NCI-H82 (cell line): ENCODE measurements at places on chromosomes 3 and 15.

DNA sequence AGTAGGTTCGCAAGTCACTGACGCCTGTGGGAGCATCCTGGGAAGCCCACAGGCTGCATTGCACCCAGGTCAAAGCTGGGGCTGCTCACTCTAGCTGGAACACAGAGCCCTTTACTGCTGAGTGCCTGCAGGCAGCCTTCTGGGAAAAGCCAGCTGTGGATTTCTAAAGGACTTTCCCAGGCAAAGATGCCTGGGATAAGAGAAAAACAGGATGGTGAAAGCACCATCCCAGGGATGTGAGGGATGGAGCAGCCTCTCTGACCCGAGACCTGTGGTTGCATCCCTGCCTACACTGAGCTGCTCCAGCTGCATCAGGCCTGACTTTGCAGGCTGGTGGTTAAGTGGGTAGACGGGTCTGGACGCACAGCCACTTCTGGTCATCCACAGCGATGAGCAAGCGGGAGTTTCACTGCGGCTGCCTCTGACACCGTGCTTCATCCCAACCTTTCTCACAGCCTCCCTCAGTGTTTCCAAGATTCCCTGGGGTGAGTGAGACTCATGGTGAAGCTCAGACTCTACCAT, 52.5 kb upstream of the AMOTL2 start:
- no peak for DNase-seq

- DNase-seq, result peak; percentile 73
These were observed 1.3 kb downstream of the TNK2 start for GRCh38 chr3:195906865-195907683.

GRCh38 chr3:101484805-101485620, 28.0 kb downstream of the SENP7 start:
- DNase-seq, result no peak

GRCh38 chr3:98645039-98645438, 51.6 kb upstream of the CPOX start:
- DNase-seq, result no peak

- DNase-seq, result no peak
These were observed 228.9 kb upstream of the PRICKLE2 start for GRCh38 chr3:64454179-64454578.

DNA sequence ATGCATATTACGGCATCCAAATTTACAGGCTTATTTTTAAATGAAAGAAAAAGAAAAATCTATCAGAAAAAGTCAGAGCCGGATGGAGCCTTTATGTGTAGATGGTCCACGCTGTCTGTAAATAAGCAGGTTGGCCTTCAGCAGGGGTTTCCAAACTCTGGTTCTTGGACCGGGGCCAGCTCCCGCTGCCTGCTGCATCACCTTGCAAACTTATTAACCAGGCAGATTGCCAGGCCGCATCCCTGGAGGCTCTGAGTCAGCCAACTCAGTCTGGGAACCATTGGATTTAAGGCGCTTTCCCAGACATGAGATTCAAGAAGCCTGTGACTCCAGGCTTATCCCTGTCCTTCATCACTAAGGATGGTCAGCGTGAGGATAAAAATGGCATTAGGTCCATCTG, 212.4 kb downstream of the OPA1 start:
- DNase-seq, result peak; percentile 93

GRCh38 chr3:50660386-50660785, 14.3 kb upstream of the DOCK3 start:
- DNase-seq, result no peak

GRCh38 chr3:53498806-53499641, 4.6 kb downstream of the CACNA1D start:
- no peak for DNase-seq

GRCh38 chr3:101676216-101676764, 642 bp downstream of the ZBTB11 start:
- DNase-seq, result no peak

DNA sequence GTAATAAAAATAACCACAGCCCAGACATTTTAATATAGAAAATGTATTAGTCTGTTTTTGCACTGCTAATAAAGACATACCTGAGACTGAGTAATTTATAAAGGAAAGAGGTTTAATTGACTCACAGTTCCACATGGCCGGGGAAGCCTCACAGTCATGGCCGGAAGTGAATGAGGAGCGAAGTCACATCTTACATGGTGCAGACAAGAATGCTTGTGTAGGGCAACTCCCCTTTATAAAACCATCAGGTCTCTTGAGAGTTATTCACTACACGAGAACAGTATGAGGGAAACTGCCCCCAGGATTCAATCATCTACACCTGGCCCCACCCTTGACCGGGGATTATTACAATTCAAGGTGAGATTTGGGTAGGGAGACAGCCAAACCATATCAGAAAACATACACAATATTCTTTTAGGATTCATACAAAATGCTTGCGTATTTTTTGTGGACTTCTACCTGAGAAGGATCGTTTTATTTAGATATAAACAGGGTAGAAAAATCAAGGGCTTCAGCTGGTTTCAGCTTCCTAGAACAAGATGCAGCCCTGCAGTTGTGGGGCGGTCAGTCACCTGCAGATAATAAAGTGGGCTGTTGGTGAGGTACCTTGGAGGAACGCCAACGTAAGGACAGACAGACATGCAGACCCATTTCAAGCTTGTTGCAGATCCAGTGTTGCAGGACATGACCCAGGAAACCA, 101.9 kb downstream of the TNIK start:
- DNase-seq, result no peak

DNA sequence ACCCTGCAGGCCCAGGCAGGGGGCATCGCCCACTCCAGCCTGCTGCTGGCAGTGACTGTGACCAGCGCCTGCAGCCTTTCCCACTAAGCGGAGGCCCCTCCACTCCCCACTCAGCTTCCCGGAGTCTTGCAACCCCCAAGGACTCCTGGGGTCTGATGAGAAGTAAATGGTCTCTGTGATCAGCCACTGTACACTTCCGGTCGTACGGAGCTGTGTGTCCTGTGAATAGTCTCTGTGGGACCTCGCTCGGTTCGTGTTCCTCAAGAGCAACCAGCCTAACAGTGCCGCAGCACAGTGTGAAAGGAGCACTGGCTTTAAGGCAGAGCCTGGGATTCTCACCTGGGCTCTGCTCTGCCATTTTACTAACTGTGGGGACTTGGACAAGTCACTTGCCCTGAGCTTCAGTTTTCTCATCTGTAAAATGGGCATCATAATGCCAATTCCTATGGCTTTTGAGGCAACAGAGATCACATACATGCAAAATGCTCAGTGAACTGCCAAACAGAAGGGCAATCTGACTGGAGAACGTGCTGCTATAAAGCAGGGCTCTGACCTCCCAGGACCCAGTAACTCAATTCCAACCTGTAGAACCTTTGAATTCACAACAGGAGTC, 26.7 kb downstream of the TMEM43 start:
- DNase-seq, result no peak

DNA sequence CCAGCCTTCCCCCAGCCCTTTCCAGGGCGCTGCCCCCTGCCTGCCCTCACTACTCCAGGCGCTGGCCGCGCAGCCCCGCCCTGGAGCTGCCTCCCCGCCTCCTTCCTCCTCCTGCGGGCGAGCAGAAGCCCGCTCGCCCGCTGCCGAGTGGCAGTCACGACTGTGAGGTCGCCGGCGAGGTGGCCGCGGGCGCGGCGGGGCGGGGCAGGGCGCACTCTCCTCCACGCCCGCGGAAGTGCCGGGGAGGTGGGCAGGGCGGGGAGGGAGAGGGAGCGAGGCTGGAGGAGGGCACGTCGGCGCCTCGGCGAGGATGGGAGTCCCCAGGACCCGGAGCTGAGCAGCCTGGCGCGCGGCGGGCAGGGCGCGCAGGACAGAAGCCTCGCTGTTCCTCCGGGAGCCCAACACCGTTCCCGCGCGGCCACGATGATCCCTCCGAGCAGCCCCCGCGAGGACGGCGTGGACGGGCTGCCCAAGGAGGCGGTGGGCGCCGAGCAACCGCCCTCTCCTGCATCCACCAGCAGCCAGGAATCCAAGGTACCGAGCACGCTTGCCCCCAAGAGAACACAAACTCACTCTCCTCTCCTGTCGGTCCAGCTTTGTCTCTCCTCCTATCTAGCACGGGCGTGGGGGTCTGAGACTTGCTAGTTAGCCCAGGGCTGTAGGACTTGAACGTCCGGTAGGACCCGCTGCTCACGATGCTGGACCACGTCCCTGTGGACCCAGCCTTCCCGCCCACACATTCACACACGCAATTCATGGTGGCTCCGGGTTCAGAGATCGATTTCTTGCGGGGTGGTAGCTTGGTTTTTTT, at the start of gene STAC:
TSS of gene STAC (plus strand) at position 284 of the 811 bp plus-strand sequence. CDS start at position 424, 140 bp downstream.
- DNase-seq, result peak; percentile 81

- no peak for DNase-seq
These were observed 187.5 kb upstream of the CNTN3 start for GRCh38 chr3:74801924-74802323.

GRCh38 chr3:20083253-20083652, 43.0 kb downstream of the KAT2B start:
- DNase-seq, result no peak

- no peak for DNase-seq
These were observed 163.3 kb downstream of the PLCH1 start for GRCh38 chr3:155581579-155581978.

- DNase-seq, result no peak
These were observed 76.9 kb downstream of the PIK3R4 start for GRCh38 chr3:130669740-130670139.

DNA sequence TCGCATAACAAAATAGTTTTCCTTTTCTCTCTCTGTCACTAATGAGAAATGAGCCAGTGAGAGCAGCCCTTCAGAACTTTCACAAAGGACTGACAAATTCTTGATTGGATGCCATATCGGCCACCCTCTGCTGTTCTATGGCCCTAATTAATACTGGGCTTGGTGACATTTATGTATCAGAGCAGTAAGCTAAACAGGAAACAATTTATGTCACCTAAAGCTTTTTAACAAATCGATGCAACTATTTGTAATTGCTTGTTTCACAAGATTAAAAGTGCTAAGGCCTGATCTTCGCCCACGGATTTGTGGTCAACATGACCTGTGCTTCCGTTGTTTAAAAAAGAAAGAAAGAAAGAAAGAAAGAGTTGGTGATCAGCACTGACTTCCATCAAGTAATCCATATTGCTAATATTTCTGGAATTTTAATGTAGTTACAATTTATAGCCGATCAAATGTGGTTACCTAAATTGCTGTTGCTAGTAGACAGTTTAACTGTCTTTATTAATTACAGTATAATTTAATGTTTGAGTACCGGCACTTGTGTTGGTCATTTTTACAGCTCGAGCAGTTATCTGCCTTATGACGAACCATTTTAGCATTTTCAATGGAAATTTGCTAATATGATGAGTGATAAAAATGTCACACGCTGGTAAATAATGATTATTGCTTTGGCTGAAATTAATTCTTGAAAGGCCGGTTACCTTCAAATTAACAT, 631.3 kb downstream of the FOXP1 start:
- DNase-seq, result no peak

DNA sequence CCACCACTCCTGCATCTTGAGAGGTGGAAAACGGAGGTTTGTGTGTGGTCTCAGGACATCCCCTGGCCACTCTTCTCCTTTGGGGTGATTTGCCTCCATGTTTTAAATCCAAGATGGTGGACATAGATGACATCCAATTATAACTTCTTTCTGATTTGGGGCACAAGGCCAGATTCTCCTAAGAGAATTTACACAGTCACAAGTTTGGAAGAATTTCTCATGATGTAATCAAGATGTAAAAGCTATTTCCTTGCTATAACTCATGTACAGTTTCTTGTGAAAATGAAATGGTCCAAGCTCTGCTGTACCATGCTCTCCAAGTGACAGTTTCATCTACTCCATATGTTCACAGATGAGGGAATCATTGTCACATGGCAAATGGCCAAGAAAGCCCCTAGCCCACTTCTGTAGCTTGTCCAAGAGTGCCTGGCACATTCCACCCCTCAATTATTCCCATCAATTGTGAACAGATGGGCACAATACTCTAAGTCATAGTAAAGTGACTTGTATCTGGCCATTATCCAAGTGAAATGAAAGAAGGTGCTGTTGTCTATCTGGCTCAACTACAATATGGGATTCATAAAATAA, 134.6 kb upstream of the ROPN1 start:
- DNase-seq, result peak; percentile 71

- no peak for DNase-seq
These were observed 5.1 kb downstream of the NECTIN3 start for GRCh38 chr3:111076732-111077131.

GRCh38 chr3:49719214-49719884, at the start of gene AMIGO3:
TSS of gene AMIGO3 (minus strand) at chr3:49719684. CDS start at chr3:49719465, 219 bp downstream.
- peak; percentile 97 for DNase-seq

DNA sequence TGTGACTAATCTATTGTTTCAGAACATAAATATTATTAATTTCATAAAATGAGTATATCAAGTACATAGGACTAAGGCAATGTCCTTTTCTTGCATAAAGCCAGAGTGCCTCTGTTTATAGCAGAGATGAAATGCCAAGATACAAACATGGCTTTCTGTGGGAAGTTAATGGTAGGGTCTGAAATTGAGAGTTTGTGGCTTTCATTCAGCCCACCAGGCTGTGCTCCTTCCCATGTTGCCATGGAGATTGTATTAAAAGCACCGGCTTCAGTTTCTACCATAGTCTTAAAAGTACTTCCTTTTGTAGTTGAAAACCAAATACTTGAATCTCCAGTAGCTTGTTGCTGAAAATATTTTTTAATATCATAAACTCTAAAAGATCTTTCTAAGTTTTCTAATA, 114.0 kb downstream of the LRRC28 start:
- no peak for DNase-seq

DNA sequence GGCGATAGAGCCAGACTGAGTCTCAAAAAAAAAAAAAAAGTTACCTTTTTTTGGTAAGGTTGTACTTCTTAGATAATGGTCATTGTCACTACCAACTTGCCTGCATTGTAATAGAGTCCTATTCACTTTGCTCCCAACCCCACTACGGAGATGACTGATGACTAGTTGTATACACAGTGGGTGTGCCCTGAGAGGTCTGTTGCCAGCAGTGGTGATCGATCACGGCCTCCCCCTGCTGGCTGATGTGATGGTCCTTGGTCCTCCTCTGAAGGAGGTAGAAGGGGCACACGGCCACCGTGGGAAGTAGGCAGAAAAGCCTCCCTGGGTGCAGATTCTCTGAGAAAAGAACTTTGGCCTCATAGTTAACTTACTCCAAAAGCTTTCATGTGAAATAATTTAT, 10.7 kb downstream of the GCNT3 start:
- DNase-seq, result peak; percentile 70

GRCh38 chr15:68599560-68600071, 20.8 kb downstream of the CORO2B start:
- DNase-seq, result peak; percentile 95

GRCh38 chr3:110324171-110324705, 747.4 kb upstream of the NECTIN3 start:
- DNase-seq, result no peak

- no peak for DNase-seq
These were observed 7.2 kb upstream of the CFAP161 start for GRCh38 chr15:81126892-81127291.

- DNase-seq, result no peak
These were observed 132.5 kb downstream of the DLG1 start for GRCh38 chr3:197165890-197166289.

DNA sequence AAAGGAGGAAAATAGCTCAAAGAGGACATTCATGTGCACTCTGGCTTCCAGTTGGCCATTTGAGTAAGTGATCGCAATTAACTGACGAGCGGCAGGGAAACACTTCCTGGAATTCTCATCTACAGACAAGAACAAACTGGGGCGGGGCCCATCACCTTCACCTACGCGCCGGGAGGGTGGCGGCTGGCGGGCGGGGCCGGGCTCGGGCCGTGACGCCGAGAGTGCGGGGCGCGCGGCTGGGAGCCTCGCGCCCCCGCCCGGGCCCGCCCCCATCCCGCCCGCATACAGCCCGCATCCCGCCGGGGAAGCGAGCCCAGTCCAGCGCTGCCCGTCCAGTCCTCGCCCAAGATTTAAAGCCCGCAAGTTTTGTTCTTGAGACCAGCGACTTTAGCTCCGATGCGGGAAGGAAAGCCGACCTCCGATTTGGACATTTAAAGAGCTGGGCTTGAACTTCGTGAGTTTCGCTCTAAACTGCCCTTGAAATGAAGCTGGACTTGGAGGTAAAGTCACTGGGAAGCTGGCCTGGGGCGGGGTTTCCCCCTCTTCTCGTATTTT, at the start of gene B3GNT5:
TSS of gene B3GNT5 (plus strand) at position 281 of the 555 bp plus-strand sequence. CDS start 16,546 bp downstream, outside the sequence.
- DNase-seq, result no peak
